ENCODE measurements at places on chromosomes 6 and 20.

GRCh38 chr6:106501960-106502371, 127.3 kb downstream of the RTN4IP1 start:
- no peak for DNase-seq

DNA sequence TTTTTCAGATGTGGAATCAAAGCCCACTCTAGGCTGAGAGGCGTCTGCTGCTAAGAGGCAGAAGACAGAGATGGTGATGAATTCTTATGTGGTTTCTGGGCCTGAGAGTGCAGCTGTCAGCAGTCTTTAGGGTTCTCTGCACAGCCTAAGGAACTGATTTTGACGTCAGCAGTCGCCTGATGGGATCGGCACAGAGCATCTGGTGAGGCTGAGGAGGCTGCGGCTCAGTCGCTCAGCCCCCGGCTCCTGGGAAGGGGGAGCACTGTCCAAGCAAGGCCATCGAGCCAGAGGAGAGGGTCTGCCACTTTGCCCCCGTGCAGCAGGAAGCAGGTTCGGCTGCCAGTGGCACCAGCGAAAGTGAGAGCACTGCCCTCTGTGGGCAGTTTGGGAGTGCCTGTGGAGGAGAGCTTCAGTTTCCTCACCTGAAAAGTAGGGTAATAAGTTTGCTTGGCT, 92.5 kb downstream of the TCP11 start:
- peak; percentile 90 for DNase-seq

GRCh38 chr6:39051399-39052122, 3.0 kb downstream of the GLP1R start:
- DNase-seq: no peak

GRCh38 chr6:99282479-99283062, 66.9 kb downstream of the FAXC start:
- no peak for DNase-seq
